Fibroblast of skin of right biceps (primary cell): ENCODE measurements at places on chromosomes 7 and 10.
A peak's percentile ranks its signal among the peaks of the same experiment; 100 is the strongest.

DNA sequence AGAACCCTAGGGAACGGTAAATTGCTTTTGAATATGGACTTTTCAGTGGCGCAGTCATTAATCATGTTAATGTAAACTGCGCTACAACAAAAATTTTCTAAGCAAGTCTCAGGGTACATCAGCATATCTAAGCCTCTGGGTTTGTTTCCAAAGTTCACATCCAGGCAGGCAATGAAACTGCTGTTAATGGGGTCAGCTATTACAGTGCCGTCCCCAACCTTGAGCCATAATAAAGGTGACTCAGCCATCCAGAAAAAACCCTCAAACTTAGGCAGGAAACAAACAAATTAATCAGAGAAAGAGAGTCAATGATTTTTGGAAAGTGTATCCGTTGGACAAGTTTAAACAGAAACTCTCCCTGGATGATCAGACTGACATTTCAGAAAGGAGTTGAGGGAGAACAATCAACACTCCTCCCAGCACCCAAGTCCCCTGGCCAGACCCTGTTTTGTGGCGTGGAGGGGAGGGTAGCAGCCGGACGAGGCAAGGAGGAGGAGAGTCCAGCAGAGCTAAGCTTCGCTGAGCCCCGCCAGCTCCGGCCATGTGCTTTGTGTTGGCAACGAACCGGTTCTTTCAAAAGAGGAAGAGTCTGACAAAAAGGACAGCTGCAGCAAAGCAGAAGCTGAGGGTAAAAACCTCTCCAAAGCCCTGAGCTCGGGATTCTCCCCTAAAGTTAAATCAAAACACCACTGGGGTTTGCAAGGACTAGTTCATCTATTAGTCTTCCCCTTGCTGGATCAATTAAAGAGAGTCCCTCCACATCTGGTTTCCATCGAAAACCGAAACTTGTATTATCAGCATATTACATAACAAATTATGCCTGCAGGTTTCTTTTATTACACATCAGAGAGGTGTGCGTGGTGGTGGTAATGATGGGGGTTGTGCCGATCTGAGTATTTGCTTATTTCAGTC lies 3.6 kb downstream of the FAM53B start:
- no peak for DNase-seq

DNA sequence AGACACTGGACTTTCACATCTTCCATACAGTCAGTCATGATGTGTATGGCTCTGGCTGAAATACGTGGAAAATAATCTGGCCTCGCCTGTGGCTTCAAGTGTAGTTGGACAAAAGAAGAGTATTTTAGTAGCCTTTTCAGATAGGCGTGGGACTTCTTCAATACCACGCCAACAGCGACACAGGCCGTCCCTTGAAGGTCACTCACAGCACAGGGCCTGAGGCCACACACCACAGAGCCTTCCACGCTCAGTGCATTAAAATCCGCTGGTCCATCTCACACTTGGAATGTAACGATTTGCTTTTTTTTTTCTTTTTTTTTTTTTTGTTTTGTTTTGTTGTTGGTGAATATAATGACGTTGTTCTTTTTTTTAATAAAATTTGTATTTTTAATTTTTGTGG lies 51.8 kb upstream of the SUN1 start:
- no peak for DNase-seq

- peak; percentile 2 for DNase-seq
Observed at GRCh38 chr7:64630496-64630895, 35.4 kb upstream of the ZNF107 start.

DNA sequence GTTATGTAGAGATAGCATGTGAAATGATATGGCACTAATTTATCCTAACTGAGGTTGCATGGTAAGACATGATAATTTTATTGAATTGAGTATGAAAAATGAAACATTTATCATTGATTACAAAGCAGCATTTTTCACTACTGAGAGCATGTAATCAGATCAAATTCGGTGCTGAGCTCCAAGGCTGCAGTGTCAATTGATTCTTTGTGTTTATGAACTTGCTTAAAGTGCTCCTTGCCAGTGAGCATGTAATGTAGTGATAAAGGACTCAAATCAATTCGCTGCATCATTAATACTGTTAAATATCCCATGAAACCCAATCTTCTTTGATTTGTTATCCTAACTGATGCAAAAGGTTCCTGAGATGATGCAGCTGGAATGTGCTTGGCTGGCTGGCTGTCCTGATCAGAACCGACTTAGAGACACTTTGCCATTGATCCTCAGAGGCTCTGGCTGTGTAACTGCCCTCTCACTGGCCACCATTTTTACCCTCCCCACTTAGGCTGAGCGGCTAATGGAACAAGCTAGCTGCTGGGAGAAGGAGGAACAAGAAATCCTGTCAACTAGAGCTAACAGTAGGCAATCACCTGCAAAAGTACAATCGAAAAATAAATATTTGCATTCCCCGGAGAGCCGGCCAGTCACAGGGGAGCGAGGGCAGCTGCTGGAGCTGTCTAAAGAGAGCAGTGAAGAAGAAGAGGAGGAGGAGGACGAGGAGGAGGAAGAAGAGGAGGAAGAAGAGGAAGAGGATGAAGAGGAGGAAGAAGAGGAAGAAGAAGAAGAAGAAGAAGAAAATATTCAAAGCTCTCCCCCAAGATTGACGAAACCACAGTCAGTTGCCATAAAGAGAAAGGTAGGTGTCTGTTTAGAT lies 89.8 kb upstream of the SAMD8 start:
- no peak for DNase-seq

GRCh38 chr10:4370376-4370775 lies 455.6 kb upstream of the AKR1E2 start:
- no peak for DNase-seq

- DNase-seq, result peak; percentile 100
Observed at GRCh38 chr10:126243971-126244370, 144.3 kb downstream of the ADAM12 start.

GRCh38 chr10:127715249-127715648 lies 21.7 kb upstream of the FOXI2 start:
- no peak for DNase-seq

DNA sequence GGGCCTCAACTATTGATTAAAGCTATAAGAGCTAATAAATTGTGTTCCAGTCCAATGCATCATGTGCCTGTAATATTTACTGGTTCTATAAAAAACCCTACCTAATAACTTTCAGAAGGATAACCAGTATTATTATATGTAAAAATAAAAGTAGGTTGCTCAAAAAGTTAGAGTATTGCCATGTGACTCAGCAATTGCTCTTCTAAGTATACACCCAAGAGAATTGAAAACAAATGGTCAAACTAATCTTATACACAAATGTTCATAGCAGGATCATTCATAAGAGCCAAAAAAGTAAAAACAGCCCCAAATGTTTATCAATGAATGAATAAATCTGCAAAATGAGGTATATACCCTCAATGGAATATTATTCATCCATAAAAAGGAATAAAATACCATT lies 89.5 kb upstream of the TES start:
- no peak for DNase-seq

GRCh38 chr10:131207584-131208532 lies 103.7 kb downstream of the TCERG1L start:
- DNase-seq, result peak; percentile 15

DNA sequence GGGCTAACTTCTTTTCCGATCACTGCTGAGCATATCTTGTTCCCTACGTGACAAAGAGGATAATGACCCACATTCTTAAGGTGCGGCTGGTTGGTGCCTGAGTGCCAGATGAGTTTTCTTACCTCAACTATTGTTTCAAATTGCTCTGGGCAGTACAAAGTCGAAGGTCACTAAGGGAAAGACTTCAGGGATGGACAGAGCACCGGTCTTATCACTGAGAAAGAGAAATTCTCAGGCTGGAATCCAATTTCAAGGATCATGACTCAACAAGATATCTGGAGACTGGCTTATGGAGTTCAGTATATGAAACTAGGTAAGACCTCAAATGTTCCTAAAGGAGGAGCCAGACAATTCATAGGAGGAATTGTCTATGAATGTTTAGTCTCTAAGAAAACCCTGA lies 780.3 kb downstream of the SUGCT start:
- peak; percentile 14 for DNase-seq

- DNase-seq, result no peak
Observed at GRCh38 chr7:19920705-19921104, 147.3 kb upstream of the TMEM196 start.

- DNase-seq, result no peak
Observed at GRCh38 chr10:75050149-75050919, 61.1 kb upstream of the SAMD8 start.

DNA sequence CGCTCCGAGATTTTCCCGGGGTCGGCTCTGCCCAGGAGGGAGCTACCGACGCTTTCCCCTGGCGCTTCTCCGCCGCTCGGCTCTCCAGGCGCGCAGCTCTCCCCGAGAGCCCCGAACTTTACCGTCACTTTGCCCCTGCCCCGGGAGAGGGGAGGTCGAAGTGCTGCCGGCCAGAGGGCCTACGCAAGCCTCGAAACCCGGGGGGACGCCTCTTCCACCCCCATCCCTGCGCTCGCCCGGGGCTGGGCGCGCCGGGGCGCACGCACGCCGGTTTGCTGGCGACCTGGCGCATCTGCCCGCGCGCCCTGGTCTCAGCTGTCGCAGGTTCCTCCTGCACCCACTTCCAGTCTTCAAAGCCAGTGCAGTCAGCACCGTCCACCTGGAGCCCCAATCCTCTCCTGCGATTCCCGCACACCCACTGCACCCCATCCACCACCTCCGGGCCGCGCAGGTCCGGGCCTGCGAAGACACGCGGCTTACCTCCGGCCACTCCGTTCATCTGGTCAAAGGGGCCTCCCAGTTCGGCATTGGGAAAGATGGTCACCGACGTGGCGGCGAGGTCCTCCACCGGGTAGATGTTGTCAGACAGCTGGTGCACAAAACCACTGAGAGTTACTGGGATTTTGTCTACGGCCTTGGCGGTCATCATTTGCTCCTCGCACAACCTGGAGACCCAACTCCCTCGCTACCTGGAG lies 638 bp downstream of the EGR2 start:
- peak; percentile 18 for DNase-seq

DNA sequence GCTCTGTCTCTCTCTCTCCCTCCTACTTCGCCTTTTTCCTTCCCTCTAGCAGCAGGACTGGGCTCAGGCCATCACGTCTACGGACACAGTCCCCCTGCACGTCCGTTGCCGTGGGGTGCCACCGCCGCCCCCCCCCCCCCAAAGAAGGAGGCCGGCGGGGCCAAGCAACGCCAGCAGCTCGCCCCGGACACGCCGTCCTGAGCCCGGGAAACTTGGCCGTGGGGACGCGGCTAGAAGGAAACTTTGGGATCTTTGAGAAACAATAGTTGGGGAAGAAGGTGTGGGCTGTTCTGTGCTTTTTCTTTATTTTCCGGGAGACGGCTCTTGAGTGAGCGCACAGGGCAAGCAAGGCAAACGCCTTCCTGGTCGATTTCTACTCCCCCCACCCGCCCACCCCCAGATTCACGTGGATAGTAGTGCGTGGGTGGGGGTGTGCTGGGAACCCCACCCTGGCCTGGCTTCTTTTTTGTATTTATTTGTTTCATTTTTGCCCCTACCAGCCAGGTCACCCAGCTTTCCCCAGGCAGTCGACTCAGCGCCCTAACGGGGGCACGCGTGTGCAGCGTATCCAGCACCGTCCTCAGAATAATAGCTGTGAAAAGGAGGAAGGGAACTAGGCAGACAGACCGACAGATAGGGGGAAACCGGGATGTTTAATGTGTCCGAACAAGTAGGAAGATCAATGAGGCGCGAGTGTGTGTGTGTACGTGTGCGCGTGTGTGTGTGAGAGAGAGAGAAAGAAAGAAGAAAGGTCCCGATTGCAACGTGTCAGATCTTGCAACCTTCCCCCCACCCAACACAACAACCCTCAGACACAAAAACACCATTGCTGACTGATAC lies 1.4 kb downstream of the MXI1 start:
- peak; percentile 59 for DNase-seq

- no peak for DNase-seq
Observed at GRCh38 chr10:130466271-130466997, 330.2 kb downstream of the GLRX3 start.
